Fibroblast of lung (primary cell): ENCODE measurements at places on chromosomes 2 and 18. TPM values are rescaled to one million over a fixed set of nuclear protein-coding genes. Genes with fewer than 3 reads are reported as not detected.

Gene VWA3B
- polyA plus RNA-seq, result not detected in 2 replicates

DNA sequence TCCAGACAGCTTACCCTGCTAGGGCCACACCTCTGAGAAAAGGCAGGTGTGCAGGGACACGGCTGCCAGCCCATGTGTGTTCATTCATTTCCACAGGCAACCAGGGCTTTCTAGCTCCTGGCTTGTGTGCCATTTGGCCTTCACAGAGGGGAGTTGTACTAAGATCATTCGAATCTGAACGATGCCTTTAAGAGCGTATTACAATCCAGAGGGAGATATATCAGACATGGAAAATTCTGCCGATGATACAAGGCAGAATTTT, 64.2 kb upstream of the OTOF start:
- no peak for DNase-seq
- H3K27me3 ChIP-seq, result no peaks in the 10 kb centered on the region
- no peak overlapping the region for H3K27ac ChIP-seq

GRCh38 chr2:142462306-142462705, 331.5 kb upstream of the LRP1B start:
- H3K4me1 ChIP-seq, result no peaks in the 10 kb centered on the region
- H3K27ac ChIP-seq, result no peak overlapping the region
- no peak overlapping the region for H3K4me3 ChIP-seq
- DNase-seq, result peak; percentile 11
- H3K36me3 ChIP-seq, result no peaks in the 10 kb centered on the region

DNA sequence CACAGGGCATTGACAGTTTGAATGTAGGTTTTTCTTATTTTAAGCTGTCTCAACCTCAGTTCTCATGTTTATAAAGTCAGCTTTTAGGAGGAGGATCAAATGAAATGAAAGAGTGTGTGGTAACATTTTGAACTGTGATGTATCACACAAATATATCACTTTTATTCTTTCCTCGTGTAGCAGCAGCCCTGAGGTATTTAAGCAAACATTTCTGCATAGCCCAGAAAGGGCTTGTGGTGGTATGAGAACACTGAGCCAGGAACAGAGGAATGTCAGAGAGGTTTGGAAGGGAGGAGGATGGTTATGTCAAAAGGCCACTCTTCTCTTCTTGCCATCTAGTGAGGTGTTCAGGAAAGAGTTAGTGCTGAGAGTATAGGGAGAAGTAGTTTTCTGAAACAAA, 150.2 kb downstream of the PARD3B start:
- no peaks in the 10 kb centered on the region for H3K36me3 ChIP-seq
- H3K4me1 ChIP-seq, result no peaks in the 10 kb centered on the region
- DNase-seq, result no peak
- no peak overlapping the region for H3K27ac ChIP-seq

GRCh38 chr2:82959727-82960126, 1499.4 kb downstream of the SUCLG1 start:
- no peaks in the 10 kb centered on the region for H3K4me1 ChIP-seq
- peak; percentile 1 for DNase-seq
- no peak overlapping the region for H3K27ac ChIP-seq
- no peaks in the 10 kb centered on the region for H3K27me3 ChIP-seq
- no peak overlapping the region for H3K4me3 ChIP-seq
- no peaks in the 10 kb centered on the region for H3K36me3 ChIP-seq

GRCh38 chr2:9102861-9103662, 99.6 kb upstream of the MBOAT2 start:
- peaks cover 18% of the 10 kb centered on the region for H3K4me1 ChIP-seq
- no peak overlapping the region for H3K27ac ChIP-seq
- H3K36me3 ChIP-seq, result no peaks in the 10 kb centered on the region
- H3K27me3 ChIP-seq, result no peaks in the 10 kb centered on the region

GRCh38 chr2:237464757-237465391, 22.2 kb upstream of the MLPH start:
- H3K27ac ChIP-seq, result peak overlapping the region; percentile 53
- H3K36me3 ChIP-seq, result no peaks in the 10 kb centered on the region
- DNase-seq, result peak; percentile 37
- H3K4me3 ChIP-seq, result no peak overlapping the region
- H3K4me1 ChIP-seq, result peaks cover 12% of the 10 kb centered on the region

- no peak overlapping the region for H3K27ac ChIP-seq
- no peaks in the 10 kb centered on the region for H3K36me3 ChIP-seq
- no peaks in the 10 kb centered on the region for H3K27me3 ChIP-seq
- H3K4me1 ChIP-seq, result no peaks in the 10 kb centered on the region
- DNase-seq, result peak; percentile 3
Measured at GRCh38 chr2:173792741-173793140, 172.4 kb downstream of the SP3 start.

DNA sequence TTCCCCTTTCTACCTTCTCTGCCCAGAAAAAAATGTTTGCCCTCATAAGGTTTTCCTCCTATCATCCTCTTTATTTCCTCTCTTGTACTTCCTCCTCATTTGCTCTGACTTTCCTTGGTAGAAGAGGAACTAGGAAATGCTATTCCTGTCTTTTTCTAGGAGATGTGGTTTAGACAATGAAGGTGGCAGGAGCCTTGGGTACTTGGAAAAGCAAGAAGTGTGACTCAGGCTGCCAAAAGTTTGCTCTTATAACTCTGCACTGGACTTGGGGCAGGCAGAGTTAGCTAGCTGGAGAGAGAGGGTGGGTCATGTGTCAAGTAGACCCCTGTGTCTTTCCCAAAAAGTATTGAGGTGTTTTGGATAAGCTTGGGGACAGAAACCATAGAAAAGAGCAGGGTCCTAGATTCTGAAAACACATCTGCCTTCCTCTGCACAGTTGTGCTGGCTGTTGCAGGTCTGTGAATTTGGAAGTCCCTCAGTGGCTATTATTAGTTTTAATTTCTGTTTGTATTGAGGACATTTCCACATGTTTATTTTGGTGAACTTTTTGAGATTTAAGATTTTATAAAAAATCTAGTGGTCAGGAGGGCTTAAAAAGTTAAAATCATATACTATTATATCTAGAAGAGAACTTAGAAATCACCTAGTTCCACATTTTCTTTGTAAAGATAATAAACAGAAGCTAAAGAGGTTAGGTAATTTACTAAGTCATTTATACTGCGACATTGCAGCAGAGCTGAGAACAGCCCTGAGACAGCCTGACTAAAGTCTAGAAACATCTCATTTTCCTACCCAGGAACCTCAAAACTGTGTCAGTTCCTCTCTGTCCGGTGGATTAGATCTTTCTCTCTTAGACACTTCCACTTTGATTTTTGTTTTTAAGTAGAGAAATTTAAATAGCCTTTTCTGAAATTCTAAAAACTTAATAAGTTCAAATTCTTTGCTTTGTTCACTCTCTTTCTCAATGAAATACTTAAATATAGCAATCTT, 16.0 kb downstream of the INSIG2 start:
- no peak overlapping the region for H3K27ac ChIP-seq
- H3K4me1 ChIP-seq, result no peaks in the 10 kb centered on the region
- no peak overlapping the region for H3K4me3 ChIP-seq
- DNase-seq, result no peak
- H3K36me3 ChIP-seq, result peaks cover 2% of the 10 kb centered on the region

GRCh38 chr2:170238776-170239175, 60.8 kb downstream of the MYO3B start:
- peaks cover 3% of the 10 kb centered on the region for H3K27me3 ChIP-seq
- H3K4me3 ChIP-seq, result no peak overlapping the region
- no peaks in the 10 kb centered on the region for H3K4me1 ChIP-seq
- H3K36me3 ChIP-seq, result no peaks in the 10 kb centered on the region
- H3K27ac ChIP-seq, result no peak overlapping the region
